ENCODE measurements at places on chromosomes 2 and 18.
A peak's percentile ranks its signal among the peaks of the same experiment; 100 is the strongest.

GRCh38 chr18:49848115-49848514 is 34.8 kb upstream of the ACAA2 start:
- no peak for DNase-seq

- DNase-seq = no peak
Measured at GRCh38 chr2:241505086-241505780, 3.2 kb downstream of the STK25 start.

- DNase-seq = no peak
Measured at GRCh38 chr2:133948610-133949290, 305.1 kb upstream of the MGAT5 start.

- no peak for DNase-seq
Measured at GRCh38 chr2:232927032-232927792, 57.1 kb downstream of the SNORC start.

DNA sequence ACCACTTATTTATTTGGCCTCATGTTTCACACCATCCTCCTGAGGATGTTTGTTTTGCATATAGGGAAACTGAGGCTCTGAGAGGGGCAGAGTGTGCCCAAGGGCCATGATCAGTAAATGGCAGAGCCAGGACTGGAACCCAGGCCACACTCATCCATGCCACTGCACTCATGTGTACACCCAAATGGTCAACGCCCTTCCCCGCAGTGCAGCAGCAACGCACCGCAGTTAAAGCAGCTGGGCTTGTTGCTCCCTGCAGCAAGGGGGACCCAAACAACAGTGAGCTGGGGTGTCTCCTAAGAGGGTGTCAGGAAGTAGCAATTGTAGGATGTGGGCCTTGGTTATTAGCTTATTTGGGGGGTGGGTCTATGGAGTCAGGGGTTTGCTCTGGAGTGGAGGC is 36.6 kb downstream of the ZAP70 start:
- DNase-seq = no peak

- DNase-seq = no peak
Measured at GRCh38 chr2:232260075-232260474, 118.5 kb upstream of the ALPP start.

GRCh38 chr18:47595831-47596501 is 334.5 kb downstream of the SMAD2 start:
- no peak for DNase-seq

- DNase-seq = no peak
Measured at GRCh38 chr18:13380691-13381070, 162.1 kb downstream of the LDLRAD4 start.

- no peak for DNase-seq
Measured at GRCh38 chr2:119338272-119338671, 28.4 kb downstream of the C2orf76 start.

GRCh38 chr2:174585146-174585545 is 12.5 kb downstream of the WIPF1 start:
- DNase-seq = no peak

- peak; percentile 39 for DNase-seq
Measured at GRCh38 chr18:44733069-44733753, 52.5 kb downstream of the SETBP1 start.

DNA sequence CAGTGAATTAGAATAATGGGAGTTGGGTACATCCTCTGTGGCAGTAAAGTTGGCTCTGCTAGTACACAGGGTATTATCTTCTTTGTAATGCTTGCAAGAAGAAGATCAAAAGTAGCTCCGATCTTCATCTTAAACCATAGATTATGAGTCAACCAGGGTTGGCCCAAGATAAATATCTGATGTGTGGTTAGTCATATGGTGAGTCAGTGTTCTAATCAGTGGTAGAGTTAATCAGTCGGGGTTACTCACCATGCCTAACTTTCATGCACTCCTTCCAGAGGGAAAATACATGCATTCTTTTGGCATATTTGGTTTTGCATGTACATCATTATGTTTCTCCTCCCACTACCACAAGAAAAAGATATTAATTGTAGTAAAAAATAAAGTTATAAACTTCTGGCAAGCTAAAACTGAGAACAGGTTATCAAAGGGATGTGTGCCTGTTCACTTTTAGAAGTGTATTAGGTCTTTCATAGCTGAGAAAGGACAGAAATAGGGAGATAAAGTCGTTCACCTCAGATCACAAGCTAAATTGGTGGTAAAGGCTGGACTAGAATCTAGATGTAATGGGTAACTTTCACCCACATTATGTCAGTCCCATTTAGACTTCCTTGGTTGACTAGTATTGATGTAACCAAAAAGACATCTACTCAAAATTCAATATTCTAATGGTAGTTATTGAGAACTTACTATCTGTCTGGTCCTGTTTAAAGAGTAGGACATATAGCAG is 684.4 kb downstream of the IRS1 start:
- DNase-seq = peak; percentile 25

DNA sequence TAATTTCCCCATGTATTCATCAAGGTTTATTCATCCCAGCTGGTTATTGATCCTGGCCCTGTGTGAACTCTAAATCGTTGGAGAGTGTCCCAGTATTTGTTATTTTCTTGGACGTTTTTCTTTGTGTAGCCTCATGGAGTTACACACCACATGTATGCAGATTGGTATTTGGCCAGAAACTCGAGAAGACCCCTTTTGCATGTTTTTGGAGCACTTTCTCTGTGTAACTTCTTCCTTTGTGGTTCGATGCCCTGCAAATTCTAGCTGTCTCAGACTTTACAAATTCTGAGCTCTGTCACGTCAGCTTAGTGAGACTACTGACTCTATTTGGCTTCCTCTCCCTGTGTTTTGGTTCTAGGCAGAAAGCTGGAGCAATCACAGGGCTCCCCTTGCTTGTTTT is 198.7 kb downstream of the MCFD2 start:
- no peak for DNase-seq

DNA sequence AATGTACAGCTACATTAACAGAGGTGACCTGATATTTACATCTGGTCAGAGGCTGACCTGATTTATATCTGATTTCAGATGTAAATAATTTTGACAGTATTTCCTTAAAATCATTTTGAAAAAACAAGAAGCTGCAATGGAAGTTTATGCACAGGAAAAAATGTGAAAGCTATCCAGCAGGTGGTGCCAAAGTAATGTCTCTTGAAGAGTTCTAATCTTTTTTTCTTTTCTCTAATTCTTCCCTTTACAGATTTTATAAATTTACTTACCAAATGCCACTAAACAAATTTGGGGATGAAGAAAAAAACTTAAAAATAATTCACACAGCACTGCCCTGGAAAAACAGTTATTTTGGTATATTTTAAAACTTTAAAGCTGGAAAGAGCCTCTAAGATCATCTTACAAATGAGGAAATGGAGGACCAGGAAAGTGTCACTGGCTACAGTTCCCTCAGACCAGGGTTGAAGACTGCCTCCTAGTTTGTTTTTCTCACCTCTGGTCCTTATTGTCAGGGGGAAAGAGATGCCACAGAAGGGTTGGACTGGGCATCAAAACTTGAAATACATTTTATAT is 16.4 kb upstream of the FBLN7 start:
- no peak for DNase-seq

- DNase-seq = no peak
Measured at GRCh38 chr2:215624423-215624829, 188.6 kb upstream of the FN1 start.

DNA sequence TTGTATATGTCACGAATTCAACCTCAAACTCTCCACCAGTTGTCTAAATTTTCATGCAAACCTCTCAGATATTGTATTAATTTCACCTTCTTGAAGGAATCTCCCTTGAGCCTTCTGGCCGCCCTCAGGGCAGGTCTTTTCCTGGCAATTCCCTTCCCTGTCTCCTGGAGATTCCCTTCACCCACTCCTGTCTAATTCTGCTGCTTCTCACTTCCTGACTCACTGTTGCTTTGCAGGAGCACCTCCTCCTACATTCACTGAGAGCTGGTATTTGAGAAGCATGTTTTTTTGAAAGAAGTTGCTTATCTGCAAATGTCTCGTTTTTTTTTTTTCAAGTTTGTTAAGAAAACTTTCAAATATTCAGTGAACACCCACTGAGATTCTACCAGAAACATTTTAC is 79.9 kb upstream of the OTOS start:
- DNase-seq = no peak

GRCh38 chr2:88561646-88562388 is 65.4 kb downstream of the EIF2AK3 start:
- DNase-seq = no peak

DNA sequence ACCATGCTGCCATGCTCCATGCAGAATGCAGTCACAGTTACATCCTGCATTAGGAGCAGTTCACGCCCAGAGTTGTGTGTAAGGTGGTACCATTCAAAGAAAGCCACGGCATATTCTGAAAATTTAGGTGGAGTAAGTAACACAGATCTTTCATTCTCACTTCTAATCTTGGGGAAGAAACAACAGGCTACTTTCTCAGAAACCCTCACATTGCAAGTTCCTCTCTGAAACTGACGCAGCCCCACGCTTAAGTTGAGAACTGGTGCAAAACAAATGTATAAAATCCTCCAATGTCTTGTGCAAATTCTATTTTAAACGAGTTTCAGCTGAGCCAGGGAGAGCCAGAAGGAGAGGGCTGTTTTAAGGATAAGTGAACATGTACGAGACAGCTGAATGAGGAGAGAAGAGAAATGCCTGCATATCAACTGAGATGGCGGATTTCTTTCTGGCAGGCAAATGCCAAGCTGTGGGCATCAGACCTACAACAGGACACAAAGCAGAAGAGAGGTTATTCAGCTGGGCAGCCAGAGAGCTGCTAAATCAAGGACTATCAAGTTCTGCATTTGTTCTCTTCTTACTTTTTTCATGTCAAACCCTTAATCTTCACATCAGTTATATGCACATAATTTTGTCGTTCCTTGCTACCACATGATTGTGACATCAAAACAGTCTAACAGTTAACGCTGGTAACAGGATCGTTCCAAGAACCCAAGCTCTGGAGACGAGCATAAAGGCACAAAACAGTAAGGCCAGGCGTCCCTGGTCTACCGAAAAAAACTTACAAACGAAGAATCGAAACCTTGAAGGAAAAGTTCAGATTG is 6.4 kb downstream of the ARL4C start:
- DNase-seq = no peak

DNA sequence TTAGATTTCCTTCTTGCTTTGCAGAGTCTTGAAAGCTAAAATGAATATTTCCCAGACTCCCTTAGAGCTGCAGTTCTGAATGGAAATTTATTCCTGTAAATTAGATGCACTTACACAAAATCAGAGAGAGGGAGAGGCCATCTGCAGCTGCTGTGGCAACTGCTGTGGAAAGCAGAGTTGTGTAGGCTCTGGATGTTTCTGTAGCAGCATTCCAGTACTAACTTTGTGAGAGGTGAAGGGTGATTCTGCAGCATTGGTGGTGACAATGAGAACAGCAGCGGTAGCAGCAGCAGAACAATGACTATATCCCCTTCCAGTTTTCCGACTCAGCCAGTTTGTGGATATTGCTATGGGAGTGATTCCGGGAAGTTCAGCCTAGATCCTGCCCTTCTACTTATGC is 433.0 kb upstream of the REG3G start:
- no peak for DNase-seq

GRCh38 chr2:52395912-52396311 is 1364.0 kb upstream of the NRXN1 start:
- no peak for DNase-seq

All from T1000 (cell line).